MCF 10A (cell line): ENCODE measurements at places on chromosomes 11 and 22.
A peak's percentile ranks its signal among the peaks of the same experiment; 100 is the strongest.

DNA sequence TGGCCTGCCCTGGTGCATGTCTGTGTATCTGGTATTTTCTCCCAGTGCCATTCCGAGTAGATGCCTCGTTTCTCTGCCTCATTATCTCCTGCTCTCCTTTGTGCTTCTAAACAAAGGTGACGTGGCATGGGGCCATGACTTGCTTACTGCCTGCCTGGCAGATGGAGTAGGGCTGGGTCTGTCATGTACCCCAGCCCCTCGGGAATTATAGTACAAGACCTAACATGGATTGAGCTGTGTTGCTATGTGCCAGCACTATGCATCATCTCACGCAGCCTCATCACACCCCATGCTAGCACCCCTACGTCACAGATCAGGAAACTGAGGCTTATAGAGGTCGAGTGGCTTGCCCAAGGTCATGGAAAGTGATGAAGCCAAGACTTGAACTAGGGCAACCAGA, 88.1 kb downstream of the GALNT18 start:
- no peak for DNase-seq

GRCh38 chr22:45917146-45917545, 59.8 kb downstream of the WNT7B start:
- DNase-seq: peak; percentile 29

DNA sequence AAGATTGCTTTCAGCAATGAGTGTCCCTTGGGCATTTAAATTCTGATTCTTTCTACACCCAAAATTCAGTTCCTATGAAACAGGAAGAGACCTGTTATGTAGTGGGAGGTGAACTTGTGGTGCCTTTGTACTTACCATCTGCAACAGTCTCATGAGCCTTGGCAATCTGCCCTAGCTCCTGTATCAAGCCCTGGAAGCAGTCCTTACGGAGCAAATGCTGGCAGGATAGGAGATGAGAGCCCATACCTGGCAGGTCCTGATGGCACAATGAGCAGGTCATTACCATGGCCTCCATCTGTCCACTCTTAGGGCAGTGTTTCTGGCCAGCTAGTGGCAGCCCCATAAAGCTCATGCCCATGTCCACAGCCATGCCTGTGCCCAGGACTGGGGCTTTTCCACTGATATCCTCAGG, 10.8 kb downstream of the TRIM66 start:
- DNase-seq: peak; percentile 74

- no peak for DNase-seq
Measured at GRCh38 chr22:49738006-49738405, 89.7 kb downstream of the BRD1 start.

GRCh38 chr22:31230155-31230870, 18.2 kb downstream of the LIMK2 start:
- no peak for DNase-seq

DNA sequence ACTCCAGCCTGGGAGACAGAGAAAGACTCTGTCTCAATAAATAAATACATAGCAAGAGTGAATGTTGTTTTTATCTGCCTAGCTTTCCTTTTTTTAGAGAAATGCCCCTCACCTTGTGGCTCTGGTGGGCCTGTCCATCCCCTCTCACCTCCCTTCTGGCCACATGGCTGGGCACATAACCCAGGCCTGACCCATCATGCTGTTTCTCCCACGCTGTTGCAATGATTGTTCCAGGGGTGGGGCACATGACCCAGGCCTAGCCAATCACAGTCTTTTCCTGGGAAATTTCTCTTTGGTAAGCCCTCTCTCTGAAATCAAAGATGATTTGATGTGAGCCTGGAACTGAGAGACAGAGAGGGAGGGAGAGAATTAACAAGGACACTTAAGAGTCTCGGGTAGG, 5.5 kb upstream of the CYTH4 start:
- peak; percentile 37 for DNase-seq

DNA sequence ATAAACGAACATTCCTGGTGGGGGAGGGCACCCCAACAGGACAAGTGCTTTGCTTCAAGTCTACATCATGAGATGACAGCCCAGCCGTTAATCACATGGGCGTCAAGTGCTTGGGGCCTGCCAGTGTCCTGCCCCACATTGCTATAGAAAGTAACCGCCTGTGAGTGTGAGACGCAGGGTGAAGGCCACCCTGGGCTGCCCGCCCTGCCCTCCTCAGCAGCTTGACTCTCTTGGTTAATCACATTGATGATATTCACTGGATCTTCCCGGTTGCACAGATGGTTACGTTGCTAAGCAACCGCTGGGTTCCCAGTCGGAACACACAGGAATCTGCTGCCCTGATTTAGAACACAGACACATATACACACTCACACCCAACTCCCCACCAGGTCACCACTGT, 79.3 kb downstream of the CTTN start:
- no peak for DNase-seq

GRCh38 chr11:124090996-124091395, 24.3 kb upstream of the VWA5A start:
- DNase-seq: no peak

DNA sequence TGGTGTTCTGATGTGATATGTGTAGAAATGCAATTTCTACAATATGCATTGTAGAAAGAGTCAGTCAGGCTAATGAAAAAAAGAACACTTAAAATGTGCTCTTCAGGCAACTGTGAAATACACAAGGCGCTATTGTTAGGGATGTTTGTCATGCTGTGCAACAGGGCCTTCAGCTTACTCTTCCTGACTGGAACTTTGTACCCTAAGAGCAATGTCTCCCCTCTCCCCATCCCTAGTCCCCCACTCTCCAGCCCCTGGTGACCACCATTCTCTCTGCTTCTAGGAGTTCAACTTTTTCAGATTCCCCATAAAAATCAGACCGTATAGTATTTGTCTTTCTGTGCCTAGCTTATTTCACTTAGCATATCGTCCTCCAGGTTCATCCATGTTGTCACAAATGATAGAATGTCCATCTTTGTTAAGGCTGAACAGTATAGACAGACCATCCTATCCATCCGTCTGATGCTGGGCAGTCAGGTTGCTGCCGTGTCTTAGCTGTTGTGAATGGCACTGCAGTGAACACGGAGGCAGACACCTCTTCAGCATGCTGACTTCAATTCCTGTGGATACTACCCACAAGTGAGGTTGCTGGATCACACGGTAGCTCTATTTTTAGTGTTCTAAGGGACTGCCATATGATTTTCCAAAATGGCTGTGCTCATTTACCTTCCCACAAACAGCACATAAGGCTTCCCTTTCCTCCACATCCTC, 10.7 kb downstream of the NDUFV1 start:
- no peak for DNase-seq

DNA sequence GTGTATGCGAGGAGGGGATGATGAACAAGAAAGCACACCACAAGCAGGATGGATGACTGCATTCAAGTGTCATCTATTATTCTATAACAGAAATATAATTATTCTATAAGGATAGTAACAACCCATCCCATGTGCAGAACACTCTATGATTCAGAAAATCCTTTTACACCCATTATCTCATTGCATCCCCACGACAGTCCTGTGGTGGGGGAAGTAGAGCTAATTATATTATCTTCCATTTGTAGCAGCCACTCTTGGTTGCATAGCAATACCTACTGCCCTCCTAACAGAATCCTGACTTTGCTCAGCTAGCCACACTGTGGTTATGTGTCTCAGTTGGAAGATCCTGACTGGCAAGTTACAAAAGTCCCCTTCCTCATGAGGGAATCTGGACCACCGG, 406.5 kb upstream of the NARS2 start:
- DNase-seq: no peak

DNA sequence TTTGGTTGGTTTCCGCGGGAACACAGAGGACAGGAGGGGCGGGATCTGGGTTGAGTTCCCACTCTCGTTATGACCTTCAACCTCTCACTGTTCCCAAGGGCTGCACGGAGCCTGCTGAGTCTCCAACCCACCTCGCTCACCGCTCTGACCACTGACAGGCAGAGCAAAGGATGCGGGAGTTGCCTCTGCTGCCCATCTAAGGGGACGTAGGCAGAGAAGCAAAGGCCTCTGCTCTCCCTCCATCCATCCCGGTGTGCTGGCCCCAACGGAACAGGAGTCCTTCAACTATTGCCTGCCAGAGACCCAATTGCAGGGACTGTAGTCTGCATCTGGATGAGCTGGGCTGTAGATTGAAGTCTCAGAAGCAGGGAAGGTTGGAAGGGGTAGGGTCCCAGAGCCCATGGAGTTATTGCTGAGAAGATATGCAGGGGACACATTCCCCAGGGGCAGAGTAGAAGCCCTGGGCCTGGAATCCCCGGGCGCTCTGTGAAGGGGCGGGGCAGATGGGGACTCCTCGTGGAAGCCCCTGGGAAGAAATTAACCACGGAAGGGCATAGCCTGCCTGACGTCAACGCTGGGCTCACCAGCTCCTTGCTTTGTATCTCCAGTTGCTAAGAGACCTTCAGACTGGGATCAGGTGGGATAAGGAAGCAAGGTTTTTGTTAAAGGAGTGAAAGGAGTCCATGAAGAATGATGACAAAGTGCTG, 12.7 kb upstream of the FXYD2 start:
- no peak for DNase-seq

GRCh38 chr22:38935023-38935422, 22.4 kb upstream of the APOBEC3A start:
- DNase-seq: peak; percentile 91

DNA sequence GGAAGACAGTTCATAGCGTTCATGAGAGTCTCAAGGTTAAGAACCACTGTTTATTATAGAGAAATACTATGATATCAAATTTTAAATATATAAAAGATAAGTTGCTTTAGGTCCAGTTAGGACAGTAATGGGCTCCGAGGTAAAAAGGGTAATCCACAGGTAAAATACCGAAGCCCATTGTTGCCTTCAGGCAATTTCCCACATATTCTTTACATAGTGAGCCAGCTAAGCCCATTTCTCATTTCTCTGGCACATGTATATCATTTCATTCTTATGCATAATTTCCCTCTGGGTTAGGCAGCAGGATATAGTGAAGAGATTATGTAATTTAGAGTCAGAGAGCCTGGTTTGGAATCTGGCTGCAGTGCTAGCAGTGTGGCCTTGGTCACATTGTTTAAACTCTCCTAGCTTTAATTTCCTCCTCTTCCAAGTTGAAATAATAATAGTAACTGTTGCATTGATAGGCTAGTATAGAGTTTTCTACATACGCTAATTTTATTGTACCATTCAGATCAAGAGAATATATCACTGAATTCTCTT, 7.6 kb upstream of the POU2AF1 start:
- DNase-seq: no peak

- DNase-seq: peak; percentile 67
Measured at GRCh38 chr22:41237707-41238569, 2.8 kb downstream of the CHADL start.

DNA sequence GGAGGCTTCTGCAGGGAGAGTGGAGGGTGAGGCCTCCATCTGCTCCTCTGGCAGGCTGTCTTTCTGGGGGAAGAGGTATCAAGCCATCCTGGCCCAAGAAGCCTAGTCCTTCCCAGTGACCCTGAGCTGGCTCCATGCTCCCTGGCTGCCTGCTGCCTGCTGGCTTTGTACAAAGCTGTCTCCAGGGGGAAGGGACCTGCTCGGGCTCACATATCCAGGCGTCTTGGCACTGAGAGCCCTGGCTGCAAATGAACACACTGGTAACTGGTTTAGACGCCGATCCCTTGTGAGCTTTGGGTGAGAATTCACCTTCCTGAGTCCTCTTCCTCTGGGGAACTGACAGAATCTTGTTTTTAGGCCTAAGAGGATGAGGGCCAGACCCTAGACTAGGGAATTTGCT, 210.3 kb upstream of the ZBED5 start:
- no peak for DNase-seq

DNA sequence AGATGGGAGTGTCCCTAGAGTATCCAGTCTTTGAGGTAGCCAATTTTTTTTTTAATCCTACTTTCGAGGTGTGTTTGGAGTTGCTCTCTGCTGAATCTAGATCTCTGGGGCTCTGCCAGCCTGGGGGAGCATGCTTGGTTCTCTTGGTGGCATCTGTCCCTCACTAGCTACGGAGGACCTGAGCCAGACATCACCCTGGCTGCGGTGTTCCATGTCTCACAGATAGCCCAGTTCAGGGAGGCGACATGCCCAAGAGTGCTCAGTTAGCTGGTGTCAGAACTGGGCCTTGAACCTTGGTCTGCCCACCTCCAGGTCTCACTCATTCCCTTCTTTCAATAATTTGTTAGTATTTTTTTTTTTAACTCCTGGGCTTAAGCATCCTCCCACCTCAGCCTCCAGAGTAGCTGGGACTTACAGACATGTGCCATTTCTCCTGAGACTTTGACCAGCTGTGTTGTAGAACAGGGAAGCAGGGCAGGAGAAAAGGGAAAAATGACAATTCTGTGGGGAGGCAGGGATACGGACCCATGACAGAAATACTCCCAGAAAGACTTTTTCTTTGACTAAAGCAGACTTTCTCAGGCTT, 621 bp downstream of the HMOX1 start:
- DNase-seq: no peak

DNA sequence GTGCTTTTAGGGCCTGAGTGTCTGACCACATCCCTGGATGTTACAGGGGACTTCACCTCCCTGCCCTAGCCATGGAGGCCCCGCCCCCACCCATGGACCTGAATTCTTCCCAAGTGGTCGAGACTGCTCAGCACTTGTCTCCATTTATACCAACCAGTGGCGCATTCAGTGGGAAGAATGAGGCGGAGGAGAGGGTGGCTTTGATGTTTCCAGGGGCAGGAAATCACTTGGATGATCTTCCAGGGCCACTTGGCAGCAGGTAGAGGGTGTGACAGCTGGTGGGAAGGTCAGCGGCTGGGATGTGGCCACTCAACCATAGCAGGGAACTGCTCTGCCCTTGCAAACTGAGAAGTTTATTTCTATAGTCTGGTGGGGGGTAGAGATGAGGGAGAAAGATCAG, 155.1 kb upstream of the BLID start:
- DNase-seq: no peak

- DNase-seq: no peak
Measured at GRCh38 chr11:130043575-130043974, 26.1 kb upstream of the APLP2 start.

- DNase-seq: no peak
Measured at GRCh38 chr11:107272561-107272960, 185.1 kb downstream of the CWF19L2 start.

DNA sequence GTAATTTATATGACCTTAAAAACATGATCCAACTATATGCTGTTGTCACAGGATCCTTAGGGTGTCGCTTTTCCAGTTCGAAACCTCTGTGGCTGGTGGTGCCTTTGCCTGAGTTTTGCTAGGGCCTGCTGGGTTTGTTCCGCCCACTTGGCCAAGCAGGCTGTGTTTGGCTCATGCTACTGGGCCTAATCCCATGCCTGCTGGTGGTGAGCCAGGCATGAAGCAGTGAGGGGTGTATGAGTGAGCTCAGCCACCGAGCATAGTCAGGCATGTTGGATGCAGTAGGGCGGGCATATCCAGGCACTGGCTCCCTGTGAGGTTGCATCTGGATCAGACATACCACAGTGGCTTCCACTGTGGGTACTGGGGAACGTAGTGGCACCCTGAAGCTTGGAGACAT, 16.3 kb downstream of the NPAT start:
- no peak for DNase-seq

DNA sequence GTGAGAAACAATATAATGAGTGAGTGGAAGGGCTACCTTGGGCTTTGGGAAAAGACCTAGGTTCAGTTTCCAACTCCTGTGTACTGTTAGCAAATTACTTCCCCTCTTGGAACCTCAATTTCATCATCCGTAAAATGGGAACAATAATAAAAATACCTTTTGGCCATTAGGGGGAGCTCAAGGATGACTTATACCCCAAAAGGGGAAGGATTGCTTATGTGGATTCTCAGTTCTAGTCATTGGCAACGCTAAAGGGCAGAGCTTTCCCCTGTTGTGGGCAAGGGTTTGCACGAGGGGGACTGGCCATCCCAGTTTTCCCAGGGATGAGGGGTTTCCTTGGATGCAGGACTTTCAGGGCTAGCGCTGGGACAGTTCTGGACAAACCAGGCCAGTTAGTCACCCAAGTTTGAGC, 3.1 kb upstream of the COMMD9 start:
- DNase-seq: peak; percentile 55
